ENCODE measurements at places on chromosomes 7 and 10. TPM values are rescaled to one million over a fixed set of nuclear protein-coding genes. Genes with fewer than 3 reads are reported as not detected.

The ALOX5 gene
- total RNA-seq, result not detected

The NEBL gene
- total RNA-seq, result 2.2 TPM

The LDB1 gene
- total RNA-seq, result 41.7 TPM

The NRAP gene
- total RNA-seq, result not detected

The ATOH7 gene
- not detected for total RNA-seq

The DPP6 gene
- not detected for total RNA-seq

The ZNF804B gene
- not detected for total RNA-seq

The PALD1 gene
- 38.7 TPM for total RNA-seq

The WNT8B gene
- total RNA-seq, result not detected

The MINPP1 gene
- total RNA-seq, result 30.7 TPM

The DNAJB12 gene
- 35.5 TPM for total RNA-seq

The OR2A1 gene
- total RNA-seq, result not detected

The DLG5 gene
- total RNA-seq, result 13.4 TPM

The IDI2 gene
- total RNA-seq, result not detected

The STAG3 gene
- total RNA-seq, result 3.3 TPM

The GRID2IP gene
- total RNA-seq, result not detected

The IFIT3 gene
- 4.3 TPM for total RNA-seq

The SLC26A5 gene
- total RNA-seq, result 0.14 TPM

The IRF5 gene
- 1.4 TPM for total RNA-seq

The CELF2 gene
- total RNA-seq, result 19.5 TPM

The HOXA9 gene
- 27.9 TPM for total RNA-seq

The TMEM196 gene
- total RNA-seq, result not detected

The UTF1 gene
- total RNA-seq, result not detected

The FBXO24 gene
- total RNA-seq, result 0.27 TPM

The MCM10 gene
- total RNA-seq, result 26.1 TPM

The WEE2 gene
- not detected for total RNA-seq

The XRCC2 gene
- 17.3 TPM for total RNA-seq

The PKD2L1 gene
- total RNA-seq, result not detected

The RAB19 gene
- total RNA-seq, result not detected

The SFTPD gene
- not detected for total RNA-seq

The TAS2R41 gene
- not detected for total RNA-seq

The SLC16A9 gene
- total RNA-seq, result 1.5 TPM

The STEAP4 gene
- under 0.01 TPM for total RNA-seq

The WASHC2A gene
- 44.7 TPM for total RNA-seq
